DMS79 treated with DMSO at 0.1 percent for 48 hours (cell line): ENCODE measurements at places on chromosomes 1 and 21.

GRCh38 chr21:36408568-36408967 is 23.4 kb downstream of the CHAF1B start:
- DNase-seq, result no peak

GRCh38 chr1:232629250-232630046 is 485 bp downstream of the SIPA1L2 start:
- DNase-seq, result peak; percentile 61

GRCh38 chr1:24935196-24935526 is 5.1 kb upstream of the RUNX3 start:
- no peak for DNase-seq

GRCh38 chr1:209647156-209647555 is 5.1 kb downstream of the LAMB3 start:
- no peak for DNase-seq

DNA sequence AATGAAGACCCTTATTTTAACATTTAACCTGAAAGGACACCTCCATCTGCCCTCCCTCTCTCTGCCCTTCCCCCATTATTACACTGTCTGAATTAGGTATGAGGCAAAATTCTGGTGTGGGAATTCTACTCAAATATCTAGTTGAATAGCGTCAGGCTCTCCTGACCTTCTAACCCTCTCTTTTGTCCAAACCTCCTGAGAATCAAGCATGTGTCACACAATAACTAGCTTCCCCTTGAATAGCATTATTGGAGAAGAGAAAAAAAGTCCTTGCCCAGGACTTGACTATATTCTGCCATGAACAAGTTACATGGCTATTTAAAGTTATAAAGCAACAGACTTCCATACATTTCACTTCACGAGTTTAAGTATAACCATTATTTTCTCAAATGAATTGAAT is 35.5 kb downstream of the USH2A start:
- DNase-seq, result no peak

DNA sequence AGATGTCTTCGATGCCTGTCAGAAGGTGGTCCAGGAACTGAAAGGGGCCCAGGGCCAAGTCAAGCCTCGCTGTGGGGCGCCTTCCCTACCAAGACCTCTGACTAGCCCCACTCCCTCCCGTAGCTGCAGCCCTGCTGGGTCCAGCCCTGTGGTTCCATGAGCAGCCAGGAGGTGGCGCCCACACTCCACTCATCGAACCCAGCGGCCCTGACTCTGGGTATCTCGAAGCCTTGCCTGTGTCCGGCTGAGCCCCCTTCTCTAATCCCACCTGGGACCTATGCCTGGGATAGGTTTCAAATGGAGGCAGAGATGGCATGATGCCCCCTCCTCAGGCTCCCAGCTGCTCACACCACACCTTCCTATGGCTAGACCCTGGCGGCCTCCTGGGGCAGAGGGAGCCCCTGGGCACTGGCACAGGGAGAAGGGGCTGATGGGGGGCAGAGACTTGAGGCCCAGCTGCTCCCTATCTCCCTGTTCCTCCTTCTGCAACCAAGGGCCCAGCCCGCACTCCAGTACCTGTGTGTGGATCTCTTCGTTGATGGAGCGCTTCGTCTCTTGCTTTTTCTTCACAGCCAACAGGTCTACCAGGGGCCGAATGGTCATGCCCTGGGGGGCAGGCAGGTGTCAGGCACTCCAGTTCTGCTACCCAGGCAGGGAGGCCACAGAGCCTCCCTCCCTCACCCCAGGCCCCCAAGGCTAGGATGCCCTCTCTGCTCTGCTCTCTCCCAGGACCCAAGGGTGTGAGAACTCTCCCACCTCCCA is 52.0 kb downstream of the SLC9A1 start:
- DNase-seq, result peak; percentile 60

- no peak for DNase-seq
Measured at GRCh38 chr21:33544451-33545195, 1.8 kb downstream of the SON start.

DNA sequence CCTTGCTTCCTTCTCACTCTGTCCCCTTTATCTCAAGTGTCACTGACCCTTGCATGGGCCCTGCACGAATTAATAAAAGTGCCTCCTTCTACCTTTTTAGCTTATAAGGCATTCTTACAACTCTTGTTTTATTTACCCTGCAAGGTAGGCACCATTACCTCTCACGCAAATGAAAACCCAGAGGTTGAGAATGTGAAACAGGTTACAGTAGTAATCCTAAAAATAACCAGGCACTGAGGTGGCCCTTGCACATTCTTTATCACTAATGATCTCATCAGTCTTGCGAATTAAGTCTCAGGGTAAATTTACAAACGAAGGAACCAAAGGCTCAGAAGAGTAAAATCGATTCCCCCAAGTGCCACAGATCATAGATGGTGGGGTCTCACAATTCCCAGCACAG is 3.7 kb downstream of the GLIS1 start:
- DNase-seq, result no peak

GRCh38 chr1:85343213-85343611 is 66.8 kb upstream of the BCL10 start:
- DNase-seq, result no peak

DNA sequence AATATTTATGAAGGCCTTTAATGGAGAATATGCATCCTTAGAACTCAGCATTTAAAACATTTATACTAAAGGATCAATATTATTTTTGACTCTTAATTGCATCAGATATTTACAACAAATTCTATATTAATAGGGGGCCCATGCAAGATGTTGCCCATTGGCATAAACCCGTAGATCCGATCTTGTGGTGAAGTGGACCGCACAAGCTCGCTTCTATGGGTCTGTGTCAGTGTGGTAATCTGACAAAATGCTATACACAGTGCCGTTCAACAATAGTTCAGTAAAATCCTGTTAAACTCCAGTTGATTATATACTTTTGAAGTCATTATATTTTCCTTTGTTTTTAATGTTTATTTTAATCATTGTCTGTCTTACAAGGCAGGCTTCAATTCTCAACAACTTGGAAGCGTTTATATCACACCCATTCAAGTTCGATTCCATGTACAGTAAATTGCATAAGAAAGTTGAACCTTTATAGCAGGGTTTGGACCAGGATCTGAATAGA is 809.2 kb downstream of the USP25 start:
- DNase-seq, result no peak

DNA sequence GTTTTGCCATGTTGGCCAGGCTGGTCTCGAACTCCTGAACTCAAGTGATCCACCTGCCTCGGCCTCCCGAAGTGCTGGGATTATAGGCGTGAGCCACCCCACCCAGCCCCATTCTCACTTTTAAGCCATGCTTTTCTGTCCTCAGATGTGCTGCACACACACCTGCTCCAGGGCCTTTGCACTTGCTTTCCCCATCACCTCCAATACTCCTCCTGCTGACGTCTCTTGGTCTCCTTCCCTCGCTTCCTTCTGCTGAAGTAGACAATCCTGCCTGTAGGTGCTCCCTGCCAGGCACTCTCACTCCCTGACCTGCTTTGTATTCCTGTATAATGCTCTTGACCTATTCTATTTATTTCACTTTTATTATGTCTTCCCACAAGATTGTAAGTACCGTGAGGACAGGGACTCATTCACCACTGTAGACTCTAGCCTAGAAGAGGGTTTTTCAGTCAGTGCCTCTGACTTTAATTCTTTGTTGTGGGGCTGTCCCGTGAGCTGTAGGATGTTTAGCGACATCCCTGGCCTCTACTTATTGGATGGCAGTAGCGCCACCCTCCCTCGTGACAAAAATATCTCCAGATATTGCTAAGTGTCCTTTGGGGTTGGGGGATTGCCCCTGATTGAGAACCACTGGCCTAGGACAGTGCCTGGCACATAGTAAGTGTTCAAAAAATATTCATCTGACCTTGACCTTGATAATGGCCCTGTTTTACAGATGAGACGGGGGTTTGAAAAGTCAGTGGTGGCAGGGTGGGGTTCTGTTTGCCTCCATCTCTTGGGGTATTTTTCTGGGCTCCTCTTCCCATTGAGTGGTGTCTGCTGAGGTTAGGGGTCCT is 4.6 kb downstream of the TNFRSF1B start:
- DNase-seq, result no peak

GRCh38 chr1:84571150-84571535 is 3.1 kb downstream of the CTBS start:
- DNase-seq, result no peak

- DNase-seq, result no peak
Measured at GRCh38 chr1:192268468-192269052, 48.2 kb upstream of the RGS21 start.

- DNase-seq, result no peak
Measured at GRCh38 chr1:58443986-58444868, 102.3 kb downstream of the OMA1 start.

GRCh38 chr1:34370748-34371147 is 194.0 kb downstream of the C1orf94 start:
- DNase-seq, result no peak

DNA sequence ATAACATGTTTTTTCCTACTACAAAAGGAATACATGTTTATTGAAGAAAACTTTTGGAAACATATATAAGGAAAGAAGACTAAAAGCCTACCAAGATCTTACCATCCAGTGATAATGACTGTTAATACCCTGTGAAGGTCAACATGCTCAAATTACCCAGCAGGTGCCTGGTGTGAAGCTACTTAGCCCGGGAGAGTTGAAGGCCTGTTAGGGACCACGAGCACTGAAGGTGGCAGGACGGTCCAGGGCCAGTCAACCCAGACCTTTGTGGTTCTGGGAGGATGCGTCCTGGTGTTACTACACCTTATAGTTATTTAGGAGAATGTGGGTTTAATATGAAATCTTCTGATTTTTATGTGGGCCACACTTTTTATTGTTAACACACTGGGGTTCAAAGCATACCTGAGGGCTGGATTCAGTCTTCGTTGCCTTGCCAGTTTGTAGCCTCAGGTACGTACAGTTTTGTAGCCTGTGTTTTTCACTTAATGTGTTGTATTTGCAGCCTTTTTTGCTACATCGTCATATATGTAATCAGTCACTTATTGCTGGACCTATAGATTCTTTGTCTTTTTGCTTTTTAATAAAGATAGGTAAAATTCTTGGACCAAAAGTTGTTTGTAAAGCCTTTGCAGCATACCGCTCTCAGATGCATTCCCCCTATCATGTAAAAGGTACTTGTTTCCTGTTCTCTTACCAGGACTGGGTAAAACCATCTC is 9.8 kb downstream of the ITSN1 start:
- no peak for DNase-seq

DNA sequence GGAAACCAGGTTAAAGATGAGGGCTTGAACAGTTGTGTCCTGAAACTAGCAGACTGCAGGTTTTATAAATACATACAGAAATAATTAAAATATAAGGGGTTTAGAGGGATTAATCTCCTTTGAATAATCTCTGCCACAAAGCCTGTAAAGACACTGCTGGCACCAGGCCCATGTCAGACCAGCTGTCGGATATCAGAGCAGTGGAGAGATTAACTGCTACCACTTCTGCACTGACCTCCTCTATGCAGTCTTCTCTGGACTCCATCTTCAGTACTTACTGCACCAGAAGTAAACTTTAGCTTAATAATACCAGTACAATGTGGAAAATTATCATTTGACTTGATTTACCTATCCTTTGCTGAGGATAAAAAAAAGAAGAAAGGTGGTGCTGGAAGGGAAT is 128.6 kb downstream of the LHX4 start:
- no peak for DNase-seq

- DNase-seq, result no peak
Measured at GRCh38 chr1:94778808-94779207, 41.3 kb upstream of the SLC44A3 start.

DNA sequence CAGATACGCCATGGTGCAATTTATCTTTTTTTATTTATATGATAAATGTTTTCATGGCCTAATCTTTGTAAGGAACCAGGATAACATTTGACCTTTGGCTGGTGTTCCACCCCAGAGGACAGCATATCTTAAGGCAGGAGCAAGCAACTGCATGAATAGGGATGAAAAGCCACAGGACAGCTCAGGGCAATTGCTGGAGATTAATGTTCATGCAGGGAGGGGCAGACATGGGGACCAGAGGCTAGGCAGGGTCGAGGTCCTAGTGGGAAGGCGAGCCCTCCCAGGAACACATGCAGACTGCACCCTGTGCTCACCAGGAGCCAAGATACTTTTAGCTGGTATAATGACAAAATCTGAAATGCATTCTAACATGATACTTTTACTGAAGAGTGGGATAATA is 74.4 kb upstream of the HAO2 start:
- DNase-seq, result no peak

- DNase-seq, result no peak
Measured at GRCh38 chr1:54017979-54018378, at the start of gene LDLRAD1. LDLRAD1 (minus strand) TSS chr1:54018186; CDS start chr1:54018112, 74 bp downstream.

GRCh38 chr1:203492748-203493130 is 1.2 kb upstream of the OPTC start:
- no peak for DNase-seq

GRCh38 chr1:119367432-119368124 is 1.0 kb upstream of the HAO2 start:
- DNase-seq, result no peak

- no peak for DNase-seq
Measured at GRCh38 chr21:44552136-44552535, 831 bp upstream of the KRTAP10-2 start.

DNA sequence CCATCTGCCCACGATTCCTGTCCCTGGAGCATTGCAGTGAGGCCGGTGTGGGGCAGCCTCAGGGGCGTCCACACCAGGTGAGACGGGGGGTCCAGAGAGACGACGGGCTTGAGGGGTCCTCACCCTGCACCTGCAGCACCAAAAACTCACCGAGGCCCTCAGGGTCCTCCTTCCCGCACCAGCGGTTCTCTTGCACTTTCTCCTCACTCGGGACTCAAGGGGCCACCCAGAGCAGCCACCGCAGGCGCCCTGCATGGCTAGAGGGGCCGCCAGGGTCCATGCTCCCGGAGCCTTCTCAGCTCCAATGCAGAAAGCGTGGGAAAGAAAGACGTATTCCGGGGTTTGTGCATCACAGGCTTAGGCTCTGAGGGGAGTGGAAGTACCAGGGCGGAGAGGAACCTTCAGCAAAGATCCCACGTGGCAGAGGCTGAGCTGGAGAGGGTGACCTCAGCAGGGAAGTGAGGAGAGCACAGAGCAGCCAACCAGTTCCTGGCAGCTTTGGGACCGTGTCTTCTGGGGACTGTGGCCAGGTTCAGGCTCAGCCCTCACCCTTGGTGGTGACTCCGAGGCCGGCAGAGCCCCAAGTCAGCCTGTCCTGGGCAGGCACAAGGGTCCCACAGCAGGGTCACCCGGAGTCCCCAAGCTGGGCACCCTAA is 19.5 kb upstream of the COL6A2 start:
- DNase-seq, result no peak
